ENCODE measurements at places on chromosomes 2 and 18.

GRCh38 chr2:188963741-188964140 is 10.4 kb upstream of the COL3A1 start:
- no peak for DNase-seq

- DNase-seq, result no peak
Measured at GRCh38 chr18:46632401-46633071, 24.5 kb downstream of the LOXHD1 start.

- no peak for DNase-seq
Measured at GRCh38 chr2:60882971-60883753, 1.8 kb downstream of the REL start.

GRCh38 chr2:65366595-65367125 is 65.7 kb downstream of the SPRED2 start:
- DNase-seq, result no peak

GRCh38 chr18:45920367-45920766 is 46.8 kb downstream of the EPG5 start:
- no peak for DNase-seq
